ENCODE measurements at places on chromosomes 12 and 14.

DNA sequence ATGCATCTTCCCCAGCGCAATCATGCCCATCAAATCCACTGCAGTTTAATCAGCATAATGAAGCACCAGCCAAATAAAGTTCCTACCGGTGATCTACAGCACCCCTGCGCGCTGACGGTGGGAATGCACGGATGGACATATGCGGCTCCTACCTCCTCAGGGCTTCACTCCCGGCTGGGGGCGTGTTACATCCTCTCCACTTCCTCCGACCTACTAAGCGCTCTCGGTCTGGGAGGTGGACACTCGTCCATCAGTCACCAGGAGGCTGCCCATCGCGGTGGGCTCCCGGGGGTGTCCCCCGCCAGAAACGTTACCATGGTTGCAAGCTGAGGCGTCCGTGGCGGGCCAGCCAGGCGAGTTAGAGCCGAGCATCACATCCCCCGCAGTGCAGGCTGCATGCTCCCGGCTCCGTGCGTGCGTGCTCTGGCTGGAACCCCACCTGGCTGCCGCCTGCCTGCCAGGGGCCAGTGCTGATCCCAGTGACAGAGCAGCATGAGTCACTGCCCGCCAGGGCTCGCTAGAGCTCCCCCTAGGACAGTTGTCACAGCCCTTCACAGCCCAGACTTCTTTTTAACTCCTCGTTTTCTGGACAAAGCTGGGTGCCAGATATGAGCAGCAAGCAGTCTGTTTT lies 73.0 kb downstream of the CIT start:
- peak; percentile 68 for DNase-seq

GRCh38 chr12:5088586-5089264 lies 45.0 kb downstream of the KCNA5 start:
- no peak for DNase-seq

DNA sequence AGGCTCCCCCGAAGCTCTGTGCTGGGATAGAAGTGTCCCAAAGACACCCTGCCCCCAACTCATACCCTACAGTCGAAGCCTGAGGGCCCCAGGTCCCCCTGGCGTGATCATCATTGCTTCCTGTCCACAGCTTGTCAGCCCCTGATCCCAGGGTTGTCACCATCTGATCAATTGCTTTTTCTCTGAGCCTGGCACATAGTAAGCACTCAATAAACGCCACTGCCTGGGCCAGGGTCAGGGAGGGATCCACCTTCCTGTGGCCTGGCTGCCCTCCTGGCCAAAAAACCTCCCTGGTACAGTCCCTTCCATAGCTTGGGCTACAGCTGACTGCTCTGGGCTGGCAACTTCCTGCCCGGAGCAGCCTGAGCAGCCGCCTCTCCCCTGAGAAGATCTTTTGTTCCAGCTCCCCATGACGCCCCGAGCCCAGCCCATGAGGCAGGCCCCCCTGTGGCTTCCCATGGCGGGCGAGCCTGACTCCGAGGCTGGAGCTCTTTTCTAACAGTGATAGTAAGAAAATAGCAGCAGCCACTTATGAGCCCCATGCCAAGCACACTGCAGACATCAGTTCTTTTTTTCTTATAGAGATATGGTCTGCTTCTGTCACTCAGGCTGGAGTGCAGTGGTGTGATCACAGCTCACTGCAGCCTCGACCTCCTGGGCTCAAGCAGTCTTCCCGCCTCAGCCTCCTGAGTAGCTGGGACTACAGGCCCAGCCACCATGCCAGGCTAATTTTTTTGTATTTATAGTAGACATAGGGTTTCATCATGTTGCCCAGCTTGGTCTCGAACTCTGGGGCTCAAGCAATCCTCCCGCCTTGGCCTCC lies 6.5 kb downstream of the SH2B3 start:
- DNase-seq: no peak

- DNase-seq: peak; percentile 26
Measured at GRCh38 chr12:66813137-66813892, 134.4 kb upstream of the GRIP1 start.

DNA sequence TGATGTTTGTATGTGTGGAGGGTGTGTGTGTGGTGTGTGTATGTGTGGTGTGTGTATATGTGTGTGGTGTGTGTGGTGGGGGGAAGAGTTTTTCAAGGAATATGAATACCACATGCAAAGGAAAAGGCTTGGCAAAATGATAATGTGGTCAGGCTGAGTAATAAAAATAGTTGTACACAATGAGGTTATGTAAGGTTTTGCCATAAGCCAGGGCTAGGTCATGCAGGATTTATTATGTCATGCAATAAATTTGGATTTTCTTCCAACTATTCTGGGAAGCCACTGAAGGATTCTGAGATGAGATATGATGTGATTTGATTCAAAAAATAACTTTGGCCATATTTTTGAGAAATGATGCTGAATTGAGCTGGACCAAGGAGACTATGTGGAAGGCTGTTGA lies 1191.6 kb upstream of the SEL1L start:
- DNase-seq: no peak

GRCh38 chr14:23704890-23705289 lies 68.7 kb downstream of the DHRS2 start:
- DNase-seq: no peak

DNA sequence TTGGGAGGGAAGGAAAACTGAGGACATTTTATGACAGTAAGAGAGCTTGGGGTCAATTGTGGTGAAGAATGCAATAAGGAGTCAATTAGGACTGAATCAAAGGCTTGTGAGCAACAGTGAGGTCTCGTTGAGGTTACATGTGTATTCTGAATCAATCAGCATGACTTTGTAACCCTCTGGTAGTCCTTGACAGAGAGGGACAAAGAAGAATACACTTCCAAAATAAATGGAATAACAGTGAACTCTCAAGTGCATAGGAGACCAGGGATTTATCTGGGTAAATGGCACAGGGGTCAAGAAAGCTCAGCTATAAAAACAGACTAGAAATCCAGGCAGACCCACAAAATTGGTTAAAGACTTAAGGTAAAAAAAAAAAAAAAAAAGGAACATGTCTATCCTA lies 85.1 kb upstream of the NAV3 start:
- no peak for DNase-seq

DNA sequence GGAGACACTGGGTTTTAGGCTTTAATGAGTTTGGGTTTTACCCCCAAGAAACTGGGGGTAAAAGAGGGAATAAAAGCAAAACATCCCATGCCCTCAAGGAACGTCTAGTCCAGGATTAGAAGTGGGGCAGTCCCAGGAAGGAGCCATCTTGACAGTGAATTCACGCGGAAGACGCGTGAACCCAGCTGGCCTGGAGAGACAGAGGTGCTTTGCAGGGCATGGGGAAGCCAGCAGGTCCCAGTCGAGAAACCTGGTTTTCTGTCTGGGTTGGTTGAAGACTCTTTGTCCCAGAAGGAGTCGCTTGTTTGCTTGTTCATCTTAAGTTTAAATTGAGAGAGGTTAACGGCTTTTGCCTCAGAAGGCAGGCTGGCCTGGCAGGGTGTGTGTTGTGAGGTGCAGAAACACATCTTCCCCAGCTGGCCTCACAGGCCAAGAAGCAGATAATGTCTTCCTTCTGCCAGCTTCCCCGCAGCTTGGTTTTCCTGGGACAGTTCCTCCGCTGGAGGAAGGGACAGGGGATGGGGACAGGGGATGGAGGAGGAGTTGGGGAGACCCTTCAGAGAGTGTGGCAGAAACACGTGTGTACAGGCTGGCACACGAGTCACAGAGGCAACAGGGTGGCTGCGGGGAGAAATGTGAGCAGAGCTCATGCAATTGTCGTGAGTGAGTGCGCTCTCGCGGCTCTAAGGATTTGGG lies 18.5 kb upstream of the CD9 start:
- DNase-seq: no peak

- no peak for DNase-seq
Measured at GRCh38 chr12:101686176-101686575, 11.3 kb upstream of the CHPT1 start.

DNA sequence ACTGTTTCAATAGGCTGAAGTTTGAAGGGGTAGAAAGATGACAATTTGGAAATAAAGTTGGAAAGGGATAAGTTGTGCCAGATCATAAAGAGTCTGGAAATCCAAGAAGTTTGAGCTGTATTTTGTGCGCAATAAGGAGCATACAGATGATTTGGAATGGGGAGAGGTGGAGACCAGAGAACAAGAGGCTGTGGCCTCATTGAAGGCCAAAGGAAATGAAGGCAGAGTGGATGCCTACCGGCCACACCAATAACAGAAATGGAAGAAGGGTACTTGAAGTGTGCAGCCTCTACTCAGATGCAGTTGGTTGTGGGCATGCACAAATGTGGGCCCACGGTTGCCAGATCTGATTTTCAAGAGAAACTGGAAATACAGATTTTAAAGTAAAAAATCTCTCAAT lies 2.4 kb downstream of the IFT81 start:
- no peak for DNase-seq

GRCh38 chr12:92574911-92575570 lies 127.7 kb upstream of the PLEKHG7 start:
- DNase-seq: no peak

GRCh38 chr14:85587151-85587711 lies 57.3 kb downstream of the FLRT2 start:
- DNase-seq: peak; percentile 24

DNA sequence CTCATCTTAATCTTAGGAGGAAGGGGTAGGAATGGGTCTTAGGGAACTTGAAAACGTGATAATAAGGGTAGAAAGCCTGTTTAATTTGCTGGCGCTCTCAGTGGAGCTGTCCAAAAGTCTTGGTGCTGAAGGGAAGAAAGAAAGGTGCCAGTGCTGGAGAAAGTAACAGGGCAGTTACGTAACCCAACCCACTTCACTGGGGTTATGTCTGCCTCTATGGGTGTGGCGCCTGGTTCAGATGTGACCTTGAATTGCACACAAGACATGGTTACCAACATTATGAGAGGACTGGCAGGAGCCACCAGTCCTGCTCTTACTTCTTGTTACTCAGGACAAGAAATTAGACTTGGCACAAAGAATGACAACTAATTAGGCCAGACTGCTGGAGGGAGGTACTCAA lies 18.6 kb upstream of the GPATCH2L start:
- DNase-seq: no peak

- DNase-seq: peak; percentile 53
Measured at GRCh38 chr12:77133566-77133965, 68.2 kb upstream of the E2F7 start.
